ENCODE measurements at places on chromosomes 4 and X. TPM values are rescaled to one million over a fixed set of nuclear protein-coding genes. Genes with fewer than 3 reads are reported as not detected.

DNA sequence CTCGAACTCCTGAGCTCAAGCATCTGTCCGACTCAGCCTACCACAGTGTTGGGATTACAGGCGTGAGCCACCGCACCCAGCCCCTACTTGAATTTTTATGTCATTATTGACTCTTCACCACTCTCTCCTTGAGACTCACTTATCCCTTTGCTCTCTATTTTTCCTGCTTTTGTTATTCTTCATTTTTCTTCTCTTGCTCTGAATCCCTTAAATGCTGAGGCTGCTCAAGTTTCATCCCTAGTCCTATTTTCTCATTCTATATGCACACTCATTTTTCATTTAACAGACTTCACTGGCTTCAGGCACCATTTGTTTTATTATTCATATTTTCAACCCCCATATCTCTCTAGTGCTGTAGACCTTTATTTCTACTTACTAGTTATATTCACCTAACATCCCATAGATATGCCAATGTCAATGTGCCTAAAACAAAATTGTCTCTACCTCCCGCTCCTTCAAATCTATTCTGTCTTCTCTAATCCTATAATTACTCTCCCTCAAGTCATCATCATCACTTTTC is 85.7 kb downstream of the APOOL start:
- H3K4me3 ChIP-seq: no peak overlapping the region
- no peaks in the 10 kb centered on the region for H3K27me3 ChIP-seq
- no peaks in the 10 kb centered on the region for H3K4me1 ChIP-seq
- no peak overlapping the region for H3K27ac ChIP-seq
- DNase-seq: no peak

- DNase-seq: no peak
- no peaks in the 10 kb centered on the region for H3K36me3 ChIP-seq
- no peaks in the 10 kb centered on the region for H3K27me3 ChIP-seq
- H3K4me1 ChIP-seq: no peaks in the 10 kb centered on the region
These were observed 17.2 kb downstream of the PROM1 start for GRCh38 chr4:16066586-16067128.

The ASIC5 gene
- total RNA-seq: not detected

The GPRIN3 gene
- total RNA-seq: 0.03 TPM

DNA sequence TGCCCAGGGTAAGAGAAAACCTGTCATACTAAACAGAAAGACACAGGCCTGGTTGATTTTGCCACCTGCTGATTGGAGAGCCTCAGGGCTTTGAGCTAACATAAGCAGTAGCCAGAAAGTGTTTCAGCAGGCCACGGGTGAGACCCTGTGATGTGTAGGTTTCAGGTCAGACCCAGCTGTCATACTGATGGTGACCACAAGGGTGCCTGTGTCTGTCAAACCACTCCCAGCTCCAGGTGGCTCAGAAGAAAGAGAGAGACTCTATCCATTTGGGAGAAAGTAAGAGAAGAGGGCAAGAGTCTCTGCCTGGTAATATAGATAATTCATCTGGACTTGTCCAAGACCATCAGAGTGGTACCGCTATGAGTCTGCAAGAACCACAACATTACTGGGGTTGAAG is 72.8 kb upstream of the NLRP2B start:
- DNase-seq: no peak
- H3K4me3 ChIP-seq: no peak overlapping the region
- no peaks in the 10 kb centered on the region for H3K36me3 ChIP-seq
- H3K4me1 ChIP-seq: no peaks in the 10 kb centered on the region

- no peak overlapping the region for H3K27ac ChIP-seq
- no peaks in the 10 kb centered on the region for H3K4me1 ChIP-seq
- H3K27me3 ChIP-seq: no peaks in the 10 kb centered on the region
- no peak for DNase-seq
These were observed 15.5 kb downstream of the PRRG1 start for GRCh38 chrX:37364666-37365065.

DNA sequence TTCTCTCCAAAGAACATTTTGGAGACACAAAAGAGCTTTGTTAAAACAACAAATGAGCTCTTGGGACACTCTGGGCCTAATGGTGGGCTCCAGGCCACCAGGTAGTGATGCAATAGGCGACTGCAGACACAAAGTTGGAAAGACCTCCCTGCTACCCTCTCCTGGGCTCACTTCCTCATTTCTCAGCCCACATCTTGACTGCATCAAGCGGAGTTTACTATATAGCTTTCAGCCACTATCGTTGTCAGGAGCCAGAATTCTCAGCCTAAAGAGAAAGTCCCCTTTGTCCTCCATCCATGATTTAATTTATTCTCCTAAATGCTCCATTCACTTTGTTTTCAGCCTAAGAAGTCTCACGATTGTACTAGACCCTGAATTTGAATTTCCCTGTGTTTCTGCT is 114.9 kb downstream of the EFHC2 start:
- no peaks in the 10 kb centered on the region for H3K36me3 ChIP-seq
- no peaks in the 10 kb centered on the region for H3K27me3 ChIP-seq
- no peak overlapping the region for H3K27ac ChIP-seq
- DNase-seq: no peak
- no peaks in the 10 kb centered on the region for H3K4me1 ChIP-seq

- H3K27me3 ChIP-seq: no peaks in the 10 kb centered on the region
- no peak overlapping the region for H3K4me3 ChIP-seq
- H3K27ac ChIP-seq: no peak overlapping the region
- H3K36me3 ChIP-seq: no peaks in the 10 kb centered on the region
- DNase-seq: no peak
- no peaks in the 10 kb centered on the region for H3K4me1 ChIP-seq
These were observed 582.1 kb upstream of the TENM3 start for GRCh38 chr4:181661090-181661489.

- H3K36me3 ChIP-seq: no peaks in the 10 kb centered on the region
- H3K4me3 ChIP-seq: no peak overlapping the region
- no peaks in the 10 kb centered on the region for H3K4me1 ChIP-seq
- H3K27ac ChIP-seq: no peak overlapping the region
- H3K27me3 ChIP-seq: no peaks in the 10 kb centered on the region
- DNase-seq: no peak
These were observed 985.4 kb upstream of the INTU start for GRCh38 chr4:126647320-126647719.

- no peak overlapping the region for H3K4me3 ChIP-seq
- H3K27me3 ChIP-seq: no peaks in the 10 kb centered on the region
- no peak overlapping the region for H3K27ac ChIP-seq
- peaks cover 54% of the 10 kb centered on the region for H3K4me1 ChIP-seq
- H3K36me3 ChIP-seq: no peaks in the 10 kb centered on the region
These were observed 12.8 kb downstream of the SCARB2 start for GRCh38 chr4:76200771-76201231.

DNA sequence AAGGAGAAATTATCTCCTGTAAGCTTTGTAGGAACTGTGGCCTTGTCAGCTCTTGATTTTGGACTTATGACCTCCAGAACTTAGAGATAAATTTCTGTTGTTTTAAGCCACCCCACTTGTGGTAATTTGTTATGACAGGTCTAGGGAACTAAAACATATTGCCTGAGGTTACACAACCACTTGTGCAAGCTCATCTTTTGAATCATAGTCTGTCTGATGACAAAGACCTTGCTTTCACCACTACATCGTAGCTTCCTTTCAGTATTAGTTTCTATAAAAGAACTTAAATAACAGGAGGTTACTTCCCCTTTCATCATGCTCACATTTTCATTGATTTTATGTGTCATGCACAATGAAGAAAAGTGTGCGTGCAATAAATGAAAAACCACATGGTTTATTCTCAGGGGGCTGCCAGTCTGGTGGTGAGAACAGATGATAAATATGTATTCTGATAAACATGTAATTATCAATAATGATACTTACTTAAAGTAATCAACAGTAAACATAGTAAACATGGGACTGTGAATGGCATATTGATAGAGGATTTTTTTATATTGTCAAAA is 690.0 kb upstream of the HS3ST1 start:
- H3K36me3 ChIP-seq: no peaks in the 10 kb centered on the region
- H3K27me3 ChIP-seq: no peaks in the 10 kb centered on the region
- DNase-seq: no peak
- no peaks in the 10 kb centered on the region for H3K4me1 ChIP-seq
- no peak overlapping the region for H3K4me3 ChIP-seq

GRCh38 chr4:184750926-184751584 is 17.2 kb upstream of the CENPU start:
- no peaks in the 10 kb centered on the region for H3K27me3 ChIP-seq
- no peak for DNase-seq

- H3K36me3 ChIP-seq: no peaks in the 10 kb centered on the region
- H3K4me3 ChIP-seq: no peak overlapping the region
- no peaks in the 10 kb centered on the region for H3K4me1 ChIP-seq
- DNase-seq: no peak
These were observed 920.4 kb upstream of the EPHA5 start for GRCh38 chr4:66590488-66591215.

The FMR1NB gene
- not detected for total RNA-seq

The GYG2 gene
- total RNA-seq: 0.05 TPM

GRCh38 chrX:2192584-2193272 is 308.0 kb downstream of the DHRSX start:
- H3K4me1 ChIP-seq: no peaks in the 10 kb centered on the region
- H3K36me3 ChIP-seq: no peaks in the 10 kb centered on the region
- H3K27ac ChIP-seq: no peak overlapping the region
- H3K27me3 ChIP-seq: no peaks in the 10 kb centered on the region
- H3K4me3 ChIP-seq: no peak overlapping the region

- H3K27ac ChIP-seq: no peak overlapping the region
- H3K4me3 ChIP-seq: no peak overlapping the region
These were observed 107.5 kb downstream of the VSIG4 start for GRCh38 chrX:65932173-65933084.

The PIR gene
- total RNA-seq: 5.0 TPM

DNA sequence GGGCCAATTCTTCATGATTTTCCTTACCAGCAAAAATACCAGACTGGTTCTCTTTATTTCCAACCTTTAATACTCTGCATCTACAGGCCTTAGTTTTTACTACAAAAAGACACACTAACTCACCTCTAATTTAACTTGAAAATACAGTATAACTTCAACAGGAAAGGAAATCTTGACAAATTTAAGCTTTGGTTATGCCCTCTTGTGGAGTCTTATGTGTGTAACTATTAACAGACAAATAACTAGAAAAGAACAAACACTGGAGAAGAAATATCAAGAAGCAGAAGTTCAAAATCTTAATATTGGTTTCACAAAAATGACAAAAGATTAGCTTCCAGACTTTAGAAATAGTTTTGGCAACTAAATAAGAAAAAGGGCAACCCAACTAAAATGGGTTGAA is 33.0 kb downstream of the PPA2 start:
- no peaks in the 10 kb centered on the region for H3K27me3 ChIP-seq
- no peaks in the 10 kb centered on the region for H3K36me3 ChIP-seq
- H3K27ac ChIP-seq: no peak overlapping the region
- H3K4me1 ChIP-seq: no peaks in the 10 kb centered on the region
- no peak overlapping the region for H3K4me3 ChIP-seq

GRCh38 chr4:120842031-120842430 is 80.5 kb downstream of the PRDM5 start:
- H3K4me1 ChIP-seq: no peaks in the 10 kb centered on the region
- H3K27ac ChIP-seq: no peak overlapping the region
- no peak overlapping the region for H3K4me3 ChIP-seq
- no peak for DNase-seq

The RTL9 gene
- total RNA-seq: 0.21 TPM

GRCh38 chr4:134345244-134345643 is 143.7 kb upstream of the PABPC4L start:
- H3K4me1 ChIP-seq: no peaks in the 10 kb centered on the region
- H3K27ac ChIP-seq: no peak overlapping the region
- H3K36me3 ChIP-seq: no peaks in the 10 kb centered on the region
- no peak for DNase-seq
- H3K27me3 ChIP-seq: no peaks in the 10 kb centered on the region

The GPRASP1 gene
- 0.46 TPM for total RNA-seq

DNA sequence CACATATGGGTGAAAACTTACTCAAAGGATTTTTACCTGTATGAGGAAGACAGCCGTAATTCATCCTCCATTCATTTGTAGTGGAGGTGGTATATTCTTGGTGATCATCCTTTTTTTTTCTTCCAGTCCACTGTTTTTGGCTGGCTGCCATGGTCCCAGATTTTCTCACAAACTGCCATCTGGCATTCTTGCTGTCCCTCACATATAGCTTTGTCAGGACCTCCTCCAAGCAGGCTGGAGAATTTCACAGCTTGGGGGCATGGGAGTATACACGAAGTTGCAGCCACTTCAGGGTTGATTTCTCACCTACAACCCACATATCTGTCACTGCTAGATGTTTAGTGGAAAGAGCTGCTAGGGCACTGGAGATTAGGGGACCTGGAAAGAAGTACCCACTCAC is 401.0 kb downstream of the IL1RAPL1 start:
- H3K4me3 ChIP-seq: no peak overlapping the region
- no peak overlapping the region for H3K27ac ChIP-seq
- H3K36me3 ChIP-seq: no peaks in the 10 kb centered on the region
- no peaks in the 10 kb centered on the region for H3K27me3 ChIP-seq
- no peaks in the 10 kb centered on the region for H3K4me1 ChIP-seq

The C4orf50 gene
- total RNA-seq: 0.05 TPM

The PGAM4 gene
- 0.44 TPM for total RNA-seq

DNA sequence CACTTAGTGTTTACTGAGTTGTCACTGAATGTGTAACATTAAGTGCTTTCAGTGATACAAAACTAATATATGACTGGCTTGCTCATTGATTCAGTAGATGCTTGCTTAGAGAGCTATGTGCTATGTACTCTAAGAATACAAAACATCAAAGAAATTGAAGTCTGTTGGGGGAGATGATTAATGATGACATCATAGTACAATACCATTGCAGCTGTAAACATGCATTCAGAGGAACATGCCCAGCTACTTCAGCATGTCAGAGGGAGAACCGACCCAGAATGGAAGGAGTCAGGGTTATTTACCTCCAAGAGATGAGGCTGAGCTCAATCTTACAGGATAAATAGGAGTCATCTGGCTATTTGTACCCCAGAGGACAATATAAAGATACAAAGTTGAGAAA is 290.8 kb downstream of the TENM3 start:
- no peak for DNase-seq
- H3K27ac ChIP-seq: no peak overlapping the region
- H3K27me3 ChIP-seq: no peaks in the 10 kb centered on the region
- no peaks in the 10 kb centered on the region for H3K4me1 ChIP-seq
- no peak overlapping the region for H3K4me3 ChIP-seq
- H3K36me3 ChIP-seq: no peaks in the 10 kb centered on the region

DNA sequence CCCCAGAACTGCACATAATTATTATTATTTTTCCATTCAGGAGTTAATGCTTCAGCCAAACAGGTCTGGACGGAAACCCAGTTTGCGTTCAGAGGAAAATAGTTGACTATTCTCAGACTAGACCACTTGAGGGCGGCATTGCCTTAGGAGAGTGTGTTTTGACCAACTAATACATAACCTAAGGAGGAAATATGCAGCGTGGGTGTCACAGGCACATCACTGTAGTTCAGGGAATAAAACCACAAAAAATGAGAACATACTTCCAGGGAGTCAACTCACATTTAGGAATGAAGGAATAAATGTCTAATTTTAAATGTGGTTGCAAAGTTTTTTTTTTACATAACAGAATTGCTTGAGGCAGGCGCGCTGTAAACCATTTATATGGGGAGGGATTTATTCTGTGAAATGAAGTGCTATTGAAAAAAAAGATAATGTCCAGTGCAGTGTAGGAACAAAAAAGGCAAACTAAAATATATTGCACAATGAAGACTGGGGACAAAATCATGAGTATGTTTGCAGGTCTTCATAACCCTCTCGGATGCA is 93.3 kb downstream of the SYNPO2 start:
- H3K4me1 ChIP-seq: no peaks in the 10 kb centered on the region
- no peak overlapping the region for H3K4me3 ChIP-seq
- no peaks in the 10 kb centered on the region for H3K36me3 ChIP-seq

- no peak overlapping the region for H3K27ac ChIP-seq
- DNase-seq: no peak
- H3K36me3 ChIP-seq: no peaks in the 10 kb centered on the region
- H3K4me1 ChIP-seq: no peaks in the 10 kb centered on the region
These were observed 207.9 kb downstream of the FRAS1 start for GRCh38 chr4:78265006-78265405.

The HTRA3 gene
- 0.08 TPM for total RNA-seq
